Fibroblast of skin of scalp (primary cell): ENCODE measurements at places on chromosomes 16 and 17.

GRCh38 chr17:79979816-79980215 lies 55.9 kb downstream of the TBC1D16 start:
- no peak for DNase-seq

GRCh38 chr17:46851029-46851741 lies at the start of gene WNT9B:
TSS of gene WNT9B (plus strand) at chr17:46851583. CDS start at chr17:46851639, 56 bp downstream.
- DNase-seq, result no peak

DNA sequence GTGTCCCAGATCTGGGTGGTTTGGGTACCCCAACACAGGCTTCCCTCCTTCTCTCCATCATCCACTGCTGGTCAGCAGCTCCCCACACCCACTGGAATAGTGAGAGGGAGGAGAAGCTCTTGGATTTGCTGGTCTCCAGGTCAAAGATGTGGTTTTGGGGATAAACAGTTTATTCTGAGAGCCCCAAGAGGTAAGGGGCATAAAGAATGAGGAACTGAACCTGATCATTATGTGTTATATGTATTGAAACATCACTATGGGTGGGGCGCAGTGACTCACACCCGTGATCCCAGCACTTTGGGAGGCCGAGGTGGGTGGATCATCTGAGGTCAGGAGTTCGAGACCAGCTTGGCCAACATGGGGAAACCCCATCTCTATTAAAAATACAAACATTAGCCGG lies 3.9 kb downstream of the DPEP2 start:
- DNase-seq, result no peak

GRCh38 chr17:59941131-59941530 lies 23.4 kb downstream of the RNFT1 start:
- no peak for DNase-seq

DNA sequence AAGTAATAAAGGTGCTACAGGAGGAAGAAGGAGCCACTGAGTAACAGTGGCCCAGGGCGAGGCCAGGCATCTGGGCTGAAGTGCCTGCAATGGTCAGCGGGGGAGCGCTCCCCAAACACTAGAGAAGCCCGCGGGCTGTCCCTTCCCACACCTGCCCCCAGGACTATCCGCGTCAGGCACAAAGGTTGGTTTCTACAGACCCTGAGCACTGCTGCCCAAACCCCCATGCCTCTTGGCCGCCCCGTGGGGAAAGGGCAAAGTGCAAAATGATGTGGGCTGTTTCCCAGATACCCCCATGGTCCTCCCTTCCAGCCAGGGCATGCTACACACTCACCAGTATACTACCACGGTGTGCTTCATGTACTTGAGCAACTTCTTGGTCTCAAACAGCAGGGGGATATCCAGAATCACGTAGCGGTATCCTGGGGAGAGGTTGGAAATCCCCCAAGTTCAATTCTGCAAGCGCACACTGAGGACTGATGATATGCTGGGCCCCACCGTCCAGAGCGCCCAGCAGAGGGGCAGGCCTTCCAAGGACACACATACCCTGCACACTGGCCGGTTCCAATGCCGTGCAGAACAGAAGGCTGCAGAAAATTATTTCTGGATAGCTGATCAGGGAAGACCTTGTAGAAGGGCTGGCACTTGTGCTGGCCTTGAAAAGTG lies 21.5 kb downstream of the DCAKD start:
- no peak for DNase-seq

DNA sequence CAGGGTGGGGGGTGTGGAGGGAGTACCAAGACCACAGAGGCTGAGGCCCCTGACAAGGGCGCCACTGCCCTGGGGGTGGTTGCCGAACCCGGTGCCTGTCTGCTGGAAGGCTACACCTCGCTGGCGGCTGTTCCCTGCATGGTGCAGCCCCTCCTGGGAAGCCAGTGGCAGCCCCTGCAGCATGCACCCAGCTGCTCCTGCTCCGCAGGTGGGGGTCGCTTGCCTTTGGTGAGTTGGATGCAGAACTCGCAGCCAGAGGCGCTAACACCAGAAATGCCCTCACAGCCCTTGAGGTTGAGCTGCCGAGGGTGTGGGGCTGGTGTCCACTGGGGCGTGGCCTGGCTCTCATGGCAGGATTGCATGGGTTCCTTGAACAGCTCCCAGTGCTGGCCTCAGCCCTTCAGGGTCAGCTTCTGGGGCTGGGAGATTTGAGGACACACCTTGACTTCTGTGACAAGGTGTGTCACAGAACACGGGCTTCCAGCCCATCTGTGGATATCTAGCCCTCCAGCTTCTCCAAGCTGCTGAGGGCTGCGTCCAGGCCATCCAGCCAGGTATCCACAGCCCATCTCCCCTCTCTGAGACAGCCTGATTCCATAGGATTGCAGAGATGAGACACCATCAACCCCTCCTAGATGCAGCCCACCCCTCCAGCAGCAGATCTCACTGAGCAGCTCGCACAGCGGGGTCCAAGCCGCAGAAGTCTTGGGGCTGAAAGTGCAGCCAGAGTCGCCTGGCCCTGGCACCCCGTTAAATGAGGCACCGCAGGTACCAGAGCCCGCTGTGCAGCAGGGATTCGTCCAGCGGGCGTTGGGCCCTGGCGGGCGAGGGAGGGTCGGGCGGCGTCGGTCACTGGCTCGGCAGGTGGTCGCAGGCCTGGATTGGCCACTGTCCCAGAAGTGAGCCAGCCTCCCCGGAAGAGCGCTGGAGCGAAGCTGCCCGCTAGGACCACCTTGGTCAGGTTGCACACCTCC lies 586.3 kb downstream of the KCNJ18 start:
- no peak for DNase-seq

- DNase-seq, result no peak
Observed at GRCh38 chr17:57485916-57486881, 229.9 kb downstream of the MSI2 start.

DNA sequence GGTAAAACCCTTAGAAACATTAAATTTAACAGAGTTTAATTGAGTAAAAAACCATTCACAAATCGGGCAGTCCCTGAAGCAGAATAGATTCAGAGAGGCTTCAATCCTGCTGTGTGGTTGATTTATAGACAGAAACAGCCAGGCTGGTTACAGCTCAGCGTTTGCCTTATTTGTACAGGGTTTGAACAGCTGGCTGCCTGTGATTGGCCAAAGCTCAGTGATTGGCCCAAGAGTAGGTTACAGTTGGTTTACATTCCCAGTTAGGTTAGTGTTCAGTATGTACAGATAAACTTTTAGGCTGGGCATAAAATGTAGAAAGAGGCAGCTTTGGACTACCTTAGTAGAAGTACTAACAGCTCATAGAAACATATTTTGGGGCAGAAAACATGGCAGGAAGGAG lies 210.4 kb upstream of the ELAC2 start:
- no peak for DNase-seq

DNA sequence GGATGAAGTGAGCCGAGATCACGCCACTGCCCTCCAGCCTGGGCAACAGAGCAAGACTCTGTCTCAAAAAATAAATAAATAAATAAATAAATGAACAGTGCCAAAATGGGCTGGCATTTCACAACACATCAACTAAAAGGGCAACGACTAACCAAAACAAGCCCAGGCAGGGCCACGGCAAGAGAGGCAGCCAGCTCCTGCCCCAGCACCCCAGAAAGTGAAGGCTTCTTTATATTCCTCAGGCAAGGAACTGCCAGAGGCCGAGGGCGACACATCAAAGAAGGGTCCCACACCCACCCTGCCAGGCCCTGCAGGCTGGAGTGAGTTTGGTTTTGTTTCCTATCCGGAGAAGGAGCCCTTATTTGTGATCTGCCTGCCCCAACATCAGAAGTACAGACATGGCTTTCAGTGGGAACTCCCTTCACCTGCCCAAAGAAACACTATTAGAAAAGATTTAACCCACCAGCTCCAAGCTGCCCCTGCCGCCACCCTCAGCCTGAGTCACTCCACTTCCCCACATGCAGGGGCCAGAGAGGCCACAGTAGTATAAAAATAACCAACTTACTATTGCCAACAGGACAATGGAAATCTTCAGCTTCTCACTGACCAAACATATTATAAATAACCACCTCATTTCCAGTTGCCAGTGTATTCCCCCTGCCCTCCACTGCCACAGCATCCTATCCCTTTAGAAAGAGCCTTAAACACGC lies 8.0 kb downstream of the FBXO31 start:
- no peak for DNase-seq

- DNase-seq, result peak; percentile 2
Observed at GRCh38 chr16:79067600-79067999, 532.9 kb downstream of the MAF start.

DNA sequence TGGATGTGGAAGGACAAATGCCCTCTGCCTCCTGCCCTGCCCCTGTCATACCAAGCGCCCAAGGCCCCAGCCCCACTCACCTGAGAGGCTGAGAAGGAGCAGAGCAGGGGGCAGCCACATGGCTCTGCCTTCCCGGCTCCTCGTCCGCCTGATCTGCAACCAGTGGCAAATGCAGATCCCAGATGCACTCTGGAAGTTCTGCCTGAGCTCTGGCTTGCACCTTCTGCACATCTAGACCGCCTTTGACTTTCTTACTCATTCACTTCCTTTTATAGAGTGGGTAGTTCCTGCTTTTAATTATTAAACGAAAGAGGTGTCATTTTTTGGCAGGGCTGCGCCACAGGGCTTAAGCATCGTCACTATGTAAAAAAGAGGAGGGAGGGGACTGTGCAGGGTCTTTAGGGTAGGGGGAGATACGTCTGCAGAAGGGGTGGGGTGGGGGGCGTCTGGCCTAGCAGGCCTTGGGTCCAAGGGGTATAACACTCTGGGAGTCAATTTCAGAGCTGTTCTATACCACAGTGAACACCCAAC lies at the start of gene CD300LB:
Gene CD300LB (minus strand): TSS at position 245 of the 531 bp plus-strand sequence. CDS start 125 bp downstream, at position 120.
- no peak for DNase-seq

DNA sequence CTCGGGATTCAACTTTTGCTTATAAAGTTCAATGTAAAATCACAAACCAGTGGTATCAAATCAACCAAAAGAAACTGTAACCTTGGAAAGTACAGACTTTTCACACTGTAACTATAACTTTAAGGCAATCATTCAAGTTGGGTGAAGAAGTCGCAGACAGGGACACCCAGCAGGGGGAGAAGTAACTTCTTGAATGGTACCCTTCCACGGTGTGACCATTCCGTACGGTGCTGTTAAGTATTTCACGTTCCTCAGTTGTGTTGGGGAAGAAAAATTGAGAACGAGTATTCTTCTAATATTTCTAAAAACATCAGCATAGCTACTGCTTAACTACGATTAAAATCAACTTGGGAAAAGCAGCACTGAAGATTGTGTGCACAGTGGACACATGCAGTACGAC lies 55.8 kb downstream of the MYH10 start:
- peak; percentile 20 for DNase-seq

- no peak for DNase-seq
Observed at GRCh38 chr17:62163847-62164246, 98.8 kb upstream of the MED13 start.

DNA sequence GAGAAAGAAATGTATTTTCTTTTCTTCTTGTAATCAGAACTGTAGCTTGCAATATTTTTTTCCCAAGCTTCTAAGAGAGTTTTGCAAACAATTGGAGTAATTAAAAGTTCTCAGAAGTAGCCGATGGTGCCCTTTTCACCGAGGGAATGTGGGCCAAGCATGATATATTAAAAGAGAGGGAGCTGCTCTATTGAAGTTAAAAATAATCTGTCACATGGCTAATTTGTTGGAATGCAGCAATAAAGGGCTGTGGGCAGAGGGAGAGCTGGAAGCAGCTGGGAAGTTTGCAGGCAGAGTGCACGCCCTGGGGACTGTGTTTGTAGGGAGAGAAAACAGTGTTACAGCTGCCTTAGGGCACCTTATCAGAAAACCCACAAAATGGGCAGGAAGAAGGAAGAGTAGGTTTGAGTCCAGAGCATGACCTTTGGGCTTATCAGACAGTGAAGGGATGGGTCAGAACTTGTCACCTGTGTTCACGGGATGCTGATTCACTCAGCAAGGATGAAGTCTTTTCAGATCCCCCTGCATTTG lies 18.5 kb upstream of the TERF2 start:
- peak; percentile 68 for DNase-seq

DNA sequence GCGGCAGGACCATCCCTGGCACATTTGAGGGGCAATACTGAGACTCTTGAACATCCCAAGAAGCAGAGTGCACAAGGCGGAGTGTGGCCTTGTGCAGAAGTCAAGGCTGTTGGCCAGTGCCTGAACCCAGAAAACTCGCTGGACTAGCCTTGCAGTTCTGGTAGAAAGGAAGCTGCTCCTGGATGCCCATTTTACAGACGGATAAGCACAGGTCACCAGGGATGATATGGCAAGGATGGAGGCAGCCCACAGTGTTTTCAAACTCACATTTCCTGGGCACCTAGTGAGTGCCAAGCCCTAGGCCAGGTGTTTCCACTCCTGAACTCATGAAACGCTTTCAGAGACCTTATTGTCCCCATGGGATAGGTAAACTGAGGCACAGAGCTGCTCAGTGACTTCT lies 1.7 kb upstream of the MAP2K3 start:
- no peak for DNase-seq

DNA sequence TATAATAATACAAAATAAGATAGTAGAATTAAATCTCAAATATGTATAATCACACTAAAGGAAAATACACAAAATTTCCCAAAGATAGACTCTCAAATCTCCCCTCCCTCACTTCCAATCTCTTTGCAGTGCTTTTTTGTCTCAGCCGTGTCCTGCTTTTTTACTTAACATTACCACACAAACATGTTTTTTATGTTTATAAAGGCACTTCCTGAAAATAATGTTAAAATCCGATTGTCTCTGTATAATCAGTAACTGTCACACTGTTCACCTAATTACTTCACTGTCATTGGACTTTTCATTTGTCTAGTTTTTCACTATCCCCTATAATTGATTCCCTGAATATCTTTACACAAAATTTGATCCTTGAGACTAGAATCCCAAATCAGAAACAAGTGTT lies 38.2 kb upstream of the ALDH3A2 start:
- no peak for DNase-seq
